ENCODE measurements at places on chromosomes 7 and 10.

GRCh38 chr10:74977913-74978847, 133.3 kb upstream of the SAMD8 start:
- peak; percentile 72 for DNase-seq

- DNase-seq, result no peak
These were observed 86.2 kb downstream of the SLC16A9 start for GRCh38 chr10:59623133-59624121.

DNA sequence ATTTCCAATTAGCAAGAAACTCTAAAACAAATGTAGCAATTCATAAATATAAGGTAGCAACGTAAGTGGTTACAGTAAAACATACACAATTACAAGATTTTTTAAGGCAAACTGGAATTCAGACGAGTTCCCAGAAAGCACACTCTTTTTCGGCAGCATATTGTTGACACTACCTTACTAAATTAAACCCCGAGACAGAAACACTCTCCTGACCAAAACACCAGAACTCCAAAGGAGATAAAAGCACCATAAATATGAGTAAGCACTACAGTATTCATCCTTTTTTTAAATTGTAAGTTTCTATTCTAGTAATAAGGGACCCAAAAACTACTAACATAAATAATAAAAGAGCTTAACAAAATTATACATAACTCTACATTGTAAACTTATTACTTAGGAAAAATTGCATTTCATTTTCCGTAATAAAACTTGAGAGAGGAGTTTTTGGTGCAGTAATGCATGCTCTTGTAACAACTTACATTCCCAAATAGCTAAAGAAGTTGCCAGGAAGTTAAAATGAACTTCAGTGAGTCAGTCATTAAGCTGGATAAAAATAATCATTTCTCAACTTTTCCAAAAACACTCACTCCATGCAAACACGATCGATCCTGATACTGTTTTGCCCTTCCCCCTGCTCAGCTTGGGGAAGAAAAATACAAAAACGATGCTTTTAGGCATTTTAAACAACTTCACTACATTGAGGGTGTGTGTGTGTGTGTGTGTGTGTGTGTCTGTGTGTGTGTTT, 2.0 kb downstream of the PIP4K2A start:
- no peak for DNase-seq

GRCh38 chr10:70656489-70656888, 15.8 kb upstream of the ADAMTS14 start:
- DNase-seq, result no peak

DNA sequence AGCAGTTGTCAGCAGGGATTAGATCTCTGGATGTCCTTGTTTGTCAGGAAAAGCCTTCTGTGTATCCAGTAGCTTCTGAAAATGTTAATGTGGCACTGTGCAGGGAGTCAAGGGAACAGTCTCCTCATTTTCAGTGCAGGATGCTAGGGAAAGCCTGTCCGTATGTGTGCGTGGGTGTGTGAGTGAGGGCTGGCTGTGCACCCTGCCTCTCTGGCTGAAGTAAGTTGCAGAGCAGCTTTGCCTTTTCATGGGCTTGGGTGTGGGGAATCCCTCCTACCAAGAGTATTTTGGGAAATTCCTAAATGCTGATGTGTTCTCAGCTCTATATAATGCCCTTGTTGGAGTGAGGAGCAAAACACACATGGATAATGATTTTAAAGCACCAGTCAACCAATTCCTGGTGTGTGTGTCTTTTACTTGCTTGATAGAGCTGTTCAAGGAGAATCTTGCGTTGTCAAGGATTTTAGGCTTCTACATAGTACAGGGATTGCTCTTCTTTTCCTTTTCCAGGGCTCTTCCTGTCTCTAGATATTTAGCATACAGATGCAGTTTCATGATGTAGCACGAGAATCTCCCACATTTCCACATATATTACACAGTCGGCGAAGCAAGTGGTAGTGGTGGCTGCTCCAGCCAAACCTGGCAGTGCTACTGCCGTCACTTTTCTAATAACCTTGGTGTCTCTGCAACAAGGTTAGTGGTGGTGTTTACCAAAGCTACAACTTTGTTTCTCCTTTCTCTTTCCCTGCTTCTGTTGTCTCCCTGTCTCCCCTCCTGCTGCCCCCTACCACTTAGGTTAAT, 92.8 kb downstream of the MCU start:
- DNase-seq, result no peak

DNA sequence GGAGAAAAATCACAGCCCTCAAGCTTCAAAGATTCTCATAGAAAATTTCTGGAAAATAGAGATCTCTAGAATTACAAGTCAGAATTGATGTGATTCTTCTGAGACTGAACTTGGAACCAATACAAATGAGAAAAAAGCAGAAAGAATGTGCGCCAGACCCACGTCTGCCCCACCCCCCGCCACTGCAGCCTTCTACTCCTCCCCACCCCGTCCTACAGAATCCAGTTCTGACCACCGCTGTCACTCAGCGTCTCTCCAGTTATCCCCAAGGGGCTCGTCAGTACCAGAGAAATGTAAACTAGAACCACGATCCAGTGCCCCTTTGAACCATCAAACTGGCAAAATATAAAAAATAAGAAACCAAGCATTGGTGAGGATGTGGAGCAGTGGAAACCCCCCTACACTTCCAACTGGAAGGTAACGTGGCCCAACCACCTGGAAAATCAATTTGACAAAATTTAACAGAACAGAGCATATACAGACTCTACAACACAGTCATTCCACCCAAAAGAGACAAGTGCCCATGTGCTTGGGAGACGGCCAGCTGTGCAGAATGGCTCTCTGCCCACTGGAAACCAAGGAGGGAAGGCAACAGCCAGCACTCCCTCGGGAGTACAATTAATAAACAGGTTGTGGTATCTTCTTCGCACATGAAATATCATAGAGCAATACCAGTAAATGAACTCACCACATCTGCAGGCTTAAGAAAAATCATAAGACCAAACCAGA, 397.9 kb downstream of the TNS3 start:
- no peak for DNase-seq

DNA sequence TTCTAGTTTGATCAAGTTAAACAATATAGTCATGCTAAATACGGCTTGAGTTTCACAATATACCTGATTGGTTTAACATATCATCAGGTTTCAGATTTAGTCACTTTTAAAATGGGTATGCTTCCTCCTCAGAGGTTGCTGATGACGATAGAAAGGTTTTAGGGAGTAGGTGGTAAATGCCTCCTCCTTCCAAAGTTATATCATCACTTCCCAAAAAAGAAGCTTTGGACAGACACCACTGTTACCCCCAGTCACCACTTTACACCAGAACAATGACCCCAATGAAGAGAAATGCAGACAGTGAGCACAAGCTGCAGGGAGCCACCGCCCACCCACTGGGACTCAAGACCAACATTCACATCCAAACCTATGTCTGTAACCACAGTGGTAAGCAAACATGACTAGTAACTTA, 244.6 kb downstream of the SORCS1 start:
- no peak for DNase-seq

- DNase-seq, result no peak
These were observed 15.3 kb upstream of the PRKAR2B start for GRCh38 chr7:107029061-107029763.

DNA sequence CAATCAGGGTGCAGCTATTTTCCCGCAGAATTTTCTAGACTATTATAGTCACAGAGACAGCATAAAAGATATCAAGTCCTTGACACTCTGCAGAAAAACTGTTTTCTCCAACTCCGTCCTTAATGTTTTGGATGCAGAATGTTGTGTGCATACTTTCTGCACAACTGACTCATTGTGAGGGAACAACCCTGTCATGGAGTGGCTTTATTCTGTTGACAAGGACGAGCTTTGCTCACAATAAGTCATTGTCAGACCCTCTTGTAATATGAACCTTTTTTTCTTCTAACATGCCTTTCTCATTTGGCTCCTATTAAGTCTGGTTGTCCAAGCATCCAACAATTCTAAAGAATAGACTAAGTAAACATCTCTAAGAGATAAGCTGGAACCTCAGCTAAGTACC, 17.3 kb downstream of the ABCB4 start:
- DNase-seq, result no peak

DNA sequence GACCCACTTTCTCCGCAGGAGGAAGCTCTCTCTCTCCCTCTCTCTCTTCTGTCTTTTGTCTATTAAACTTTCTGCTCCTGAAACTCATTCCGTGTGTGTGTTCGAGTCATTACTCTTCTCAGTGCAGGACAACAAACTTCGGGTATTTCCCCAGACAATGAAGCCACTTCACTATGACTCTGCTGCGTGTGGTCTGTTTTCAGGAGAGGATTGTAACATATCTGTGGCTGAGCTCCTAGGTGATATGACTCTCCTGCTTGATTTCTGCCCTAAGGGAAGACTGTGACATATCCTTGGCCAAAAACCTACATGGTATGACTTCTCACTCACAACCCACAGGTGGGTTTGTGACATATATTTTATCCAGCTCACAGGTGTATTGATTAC, 39.9 kb upstream of the ZNF107 start:
- DNase-seq, result no peak
